ENCODE measurements at places on chromosomes 2 and 18.

DNA sequence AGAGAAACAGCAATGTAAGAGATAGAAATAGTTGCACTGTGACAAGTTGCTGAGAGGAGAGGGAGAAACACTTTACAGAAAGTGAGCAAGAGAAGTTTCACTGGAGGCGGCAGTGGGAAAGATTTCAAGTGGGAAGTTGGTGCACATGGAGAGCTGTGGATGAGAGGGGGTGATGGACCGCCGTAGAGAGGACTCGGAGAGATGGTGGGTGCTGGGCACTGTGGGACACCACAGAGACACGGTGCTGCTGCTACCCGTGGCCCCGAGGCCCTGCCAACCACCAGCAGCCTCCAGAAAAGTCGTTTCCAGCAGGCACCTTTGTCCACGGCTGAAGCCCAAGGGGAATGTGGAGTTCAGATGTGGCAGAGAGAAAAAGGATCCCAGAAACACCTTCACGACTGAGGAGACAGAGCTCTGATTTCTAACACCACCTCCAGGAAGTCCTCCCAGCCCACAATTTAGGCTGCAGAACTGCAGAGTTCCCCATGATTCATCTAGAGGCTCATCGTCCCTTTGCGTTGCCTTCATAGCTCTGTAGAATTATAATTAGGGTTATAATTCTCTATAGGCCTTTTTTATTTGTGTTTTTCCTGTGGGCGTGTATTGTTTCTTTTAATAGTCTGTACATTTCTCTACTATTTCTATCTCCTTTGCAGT, 15.9 kb upstream of the IGFBP2 start:
- DNase-seq: no peak

- DNase-seq: no peak
Measured at GRCh38 chr2:174342686-174343342, 8.1 kb downstream of the SP9 start.

- no peak for DNase-seq
Measured at GRCh38 chr2:73642338-73643018, at the start of gene NAT8. TSS of gene NAT8 (minus strand) at chr2:73642422. CDS start at chr2:73641628, 794 bp downstream.

DNA sequence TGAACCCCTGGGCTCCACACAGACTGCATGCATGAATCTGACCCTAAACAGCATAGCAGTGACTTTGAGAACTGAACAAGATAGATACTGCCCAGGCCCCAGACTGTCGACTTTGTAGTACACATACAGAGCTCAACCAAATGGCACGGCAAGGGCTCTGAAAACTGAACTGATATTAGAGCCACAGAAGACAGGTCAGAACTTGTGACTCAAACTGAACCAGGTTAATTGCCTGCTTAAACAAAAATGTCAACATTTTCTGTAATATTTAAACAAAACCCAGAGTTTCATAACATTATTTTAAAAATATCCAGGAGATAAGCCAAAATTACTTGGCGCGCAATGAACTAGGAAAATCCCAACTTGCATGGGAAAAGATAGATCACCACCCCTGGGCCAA, 260.3 kb downstream of the TPGS2 start:
- DNase-seq: no peak

DNA sequence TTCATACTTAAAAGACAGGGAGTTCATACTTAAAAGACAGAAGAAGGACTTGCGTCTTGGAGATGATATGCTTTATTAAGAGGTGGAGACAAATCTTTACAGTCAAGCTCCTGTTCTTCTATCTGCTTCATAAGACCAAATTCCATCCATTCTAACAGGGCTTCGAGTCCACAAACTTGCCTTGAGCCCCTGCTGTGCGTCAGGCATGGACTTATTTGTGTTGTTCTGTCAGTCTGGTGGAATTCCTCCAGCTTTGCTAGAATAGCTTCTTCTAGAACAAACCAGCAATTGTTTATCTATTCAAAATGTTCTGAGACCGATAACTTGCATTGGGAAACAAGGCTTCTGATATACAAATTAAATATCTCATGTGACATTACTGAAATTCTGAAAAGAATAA, 73.9 kb upstream of the SOX11 start:
- DNase-seq: no peak

DNA sequence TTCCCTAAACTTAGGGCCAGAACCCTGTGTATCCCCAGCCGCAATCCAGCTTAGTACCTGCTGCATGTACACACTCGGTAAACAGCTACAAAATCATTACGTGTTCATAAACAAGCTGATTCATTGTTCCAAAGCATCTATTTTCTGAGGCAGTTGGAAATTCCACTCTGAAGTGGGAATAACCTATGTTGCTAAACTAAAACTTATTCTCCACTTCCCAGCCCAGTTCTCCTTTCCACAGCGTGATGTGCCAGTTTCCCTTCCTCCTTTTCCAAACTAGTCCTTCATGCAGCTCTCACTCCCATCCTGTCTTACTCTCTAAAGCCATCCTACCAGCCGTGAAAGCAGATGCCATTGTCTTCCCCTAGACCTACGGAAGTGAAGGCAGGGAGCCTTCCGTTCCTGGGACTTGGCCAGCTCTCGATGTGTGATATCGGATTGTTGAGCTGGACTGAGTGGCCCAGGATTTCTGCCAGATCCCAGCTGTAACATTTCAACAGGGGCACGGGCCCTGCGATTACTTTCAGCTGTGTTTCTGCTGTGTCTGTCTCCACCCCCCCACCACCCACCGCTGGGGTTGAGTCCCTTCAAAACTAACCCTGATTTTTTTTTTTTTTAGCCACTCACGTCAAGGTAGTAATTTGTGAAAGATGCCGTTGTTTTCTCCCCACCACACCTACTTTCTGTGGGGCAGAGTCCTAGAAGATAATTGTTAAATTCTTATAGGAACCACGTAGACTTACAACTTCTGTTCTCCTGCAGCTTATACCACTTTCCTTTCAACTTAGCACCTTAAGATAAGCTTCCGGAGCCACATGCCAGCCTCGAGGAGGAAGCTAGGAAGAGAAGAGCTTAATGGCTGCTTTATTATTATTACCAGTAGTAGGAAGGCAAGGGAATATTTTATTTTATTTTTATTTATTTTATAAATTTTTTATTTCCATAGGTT, 100.9 kb downstream of the CRIM1 start:
- peak; percentile 60 for DNase-seq

- DNase-seq: no peak
Measured at GRCh38 chr18:48256848-48257247, 152.3 kb downstream of the ZBTB7C start.

- DNase-seq: no peak
Measured at GRCh38 chr2:95017071-95017501, 8.4 kb upstream of the MAL start.

GRCh38 chr2:236541008-236541562, 28.5 kb upstream of the ACKR3 start:
- no peak for DNase-seq
